Stimulated activated CD4-positive, alpha-beta T cell treated with anti-CD3 and anti-CD28 coated beads, Interleukin-2, amount 100 ng/mL, for 4 hours (primary cell): ENCODE measurements at places on chromosomes 5 and 9.

GRCh38 chr9:105887679-105888078 is 193.3 kb downstream of the TMEM38B start:
- DNase-seq: no peak

- DNase-seq: no peak
Observed at GRCh38 chr9:31542384-31543055, 841.9 kb upstream of the ACO1 start.

GRCh38 chr5:171978016-171978415 is 28.4 kb downstream of the FBXW11 start:
- no peak for DNase-seq

- DNase-seq: no peak
Observed at GRCh38 chr5:33894566-33894965, 2.8 kb upstream of the ADAMTS12 start.

GRCh38 chr5:177361418-177362291 is 3.9 kb downstream of the RGS14 start:
- DNase-seq: no peak

GRCh38 chr5:26955161-26955560 is 83.2 kb downstream of the CDH9 start:
- DNase-seq: no peak

DNA sequence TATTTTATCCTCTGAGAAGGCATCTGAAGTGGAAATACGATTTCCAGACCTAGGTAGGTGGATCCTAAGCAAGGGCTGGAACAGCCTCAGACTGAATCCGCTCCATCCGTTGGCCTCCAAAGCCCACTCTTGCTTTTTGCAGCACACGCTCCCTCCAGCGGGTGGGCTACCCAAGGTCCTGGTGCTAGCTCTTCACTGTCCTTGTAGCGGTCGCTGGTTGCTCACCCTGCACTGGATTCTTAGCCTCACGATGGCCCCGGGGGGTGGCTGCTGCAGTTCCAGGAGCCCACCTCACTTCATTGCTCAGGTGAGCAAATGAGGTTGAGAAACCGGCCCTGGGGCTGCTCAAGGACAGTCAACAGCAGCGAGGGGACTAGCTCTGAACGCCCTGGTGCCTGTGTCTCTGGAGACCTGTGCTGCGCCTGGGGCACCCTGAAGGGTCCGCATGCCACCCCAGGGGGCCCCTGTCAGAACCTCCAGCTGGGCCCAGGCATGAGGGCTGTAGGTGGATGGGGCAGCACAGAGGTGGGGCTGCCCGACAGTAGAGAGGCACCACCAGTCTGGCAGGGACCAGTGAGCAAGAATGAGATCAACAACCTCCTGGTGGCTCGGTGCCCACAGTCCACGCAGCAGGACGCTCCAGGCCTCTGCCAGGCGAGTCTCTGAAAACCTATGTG is 4.3 kb downstream of the MGAT4B start:
- no peak for DNase-seq

GRCh38 chr5:121156565-121156964 is 692.5 kb downstream of the PRR16 start:
- no peak for DNase-seq
